Stimulated activated CD8-positive, alpha-beta memory T cell treated with anti-CD3 and anti-CD28 coated beads, Interleukin-15, amount 100 ng/mL, for 24 hours (primary cell): ENCODE measurements at places on chromosomes 12 and 14.

- no peak for DNase-seq
Measured at GRCh38 chr12:114547636-114548035, 136.3 kb downstream of the TBX3 start.

DNA sequence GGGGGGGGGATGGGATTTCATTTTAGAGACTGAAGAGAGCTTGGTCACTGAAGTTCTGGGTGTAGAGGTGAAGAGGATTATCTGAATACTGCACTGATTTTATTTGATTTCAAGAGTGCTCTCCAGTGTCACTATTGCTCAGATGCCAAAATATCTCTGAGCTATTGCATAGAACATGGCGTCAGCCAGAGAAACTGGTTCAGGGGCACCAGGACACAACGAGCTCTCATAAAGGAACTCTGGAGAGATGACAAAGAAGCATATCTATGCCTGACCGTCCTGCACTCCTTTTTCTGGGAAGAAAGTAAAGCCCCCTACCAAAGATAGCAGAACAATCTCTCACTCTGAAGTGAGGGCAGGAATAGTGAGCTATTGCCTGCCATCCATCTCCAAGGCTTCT lies 2.0 kb downstream of the SLC7A8 start:
- DNase-seq: no peak

GRCh38 chr12:112122823-112123690 lies 2.3 kb upstream of the TRAFD1 start:
- no peak for DNase-seq

- no peak for DNase-seq
Measured at GRCh38 chr14:72543341-72543740, 350.6 kb downstream of the DPF3 start.

DNA sequence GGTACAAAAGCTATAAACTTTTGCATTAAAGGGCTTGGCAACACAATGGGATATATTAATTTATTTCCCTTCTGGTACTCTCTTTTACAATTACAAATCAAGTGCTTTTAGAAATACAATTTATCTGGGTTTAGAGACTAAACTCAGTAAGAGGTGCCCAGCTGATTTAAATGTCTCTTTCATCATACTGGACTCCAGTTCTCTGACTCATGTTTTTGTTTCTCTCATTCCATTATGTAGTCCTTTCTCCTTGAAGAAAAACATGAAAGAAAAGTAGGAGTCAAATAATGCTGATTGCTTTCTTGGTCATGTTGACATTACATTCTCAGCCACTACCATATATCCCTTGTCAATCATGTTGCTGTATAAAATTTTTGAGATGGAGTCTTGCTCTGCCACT lies 36.3 kb upstream of the CFL2 start:
- DNase-seq: no peak
